ENCODE measurements at places on chromosomes 11 and 22.

- no peak for DNase-seq
Measured at GRCh38 chr11:80417681-80418080, 976.9 kb upstream of the TENM4 start.

GRCh38 chr11:106957030-106957482, 61.2 kb downstream of the GUCY1A2 start:
- no peak for DNase-seq

DNA sequence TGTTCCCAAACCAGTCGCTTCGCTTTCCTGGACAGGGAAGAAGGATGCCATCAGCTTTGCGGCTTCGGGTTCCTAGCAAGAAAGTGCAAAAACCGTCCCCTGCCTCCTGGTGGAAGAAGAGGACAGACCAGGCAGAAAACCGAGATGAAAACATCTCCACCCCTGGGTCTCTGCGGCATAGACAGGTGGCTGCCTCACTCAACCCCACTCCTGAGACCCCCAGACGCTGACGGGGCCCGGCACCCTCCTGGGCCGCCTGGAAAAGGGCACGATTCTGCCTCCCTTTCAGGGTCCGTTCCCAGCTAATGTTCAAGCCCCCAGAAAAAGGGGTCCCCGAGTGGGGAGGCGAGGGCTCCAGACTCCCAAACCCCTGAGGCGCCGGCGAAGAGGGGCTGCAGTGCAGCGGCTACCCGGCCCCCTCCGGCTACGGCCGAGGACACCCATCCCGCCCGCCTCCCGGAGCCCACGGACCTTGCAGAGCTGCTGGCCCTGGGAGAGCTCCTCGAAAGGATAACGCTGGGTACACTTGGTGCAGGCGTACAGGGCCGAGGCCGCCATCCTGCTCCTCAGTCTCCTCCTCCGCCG, 569 bp downstream of the FAM76B start:
- DNase-seq: no peak

DNA sequence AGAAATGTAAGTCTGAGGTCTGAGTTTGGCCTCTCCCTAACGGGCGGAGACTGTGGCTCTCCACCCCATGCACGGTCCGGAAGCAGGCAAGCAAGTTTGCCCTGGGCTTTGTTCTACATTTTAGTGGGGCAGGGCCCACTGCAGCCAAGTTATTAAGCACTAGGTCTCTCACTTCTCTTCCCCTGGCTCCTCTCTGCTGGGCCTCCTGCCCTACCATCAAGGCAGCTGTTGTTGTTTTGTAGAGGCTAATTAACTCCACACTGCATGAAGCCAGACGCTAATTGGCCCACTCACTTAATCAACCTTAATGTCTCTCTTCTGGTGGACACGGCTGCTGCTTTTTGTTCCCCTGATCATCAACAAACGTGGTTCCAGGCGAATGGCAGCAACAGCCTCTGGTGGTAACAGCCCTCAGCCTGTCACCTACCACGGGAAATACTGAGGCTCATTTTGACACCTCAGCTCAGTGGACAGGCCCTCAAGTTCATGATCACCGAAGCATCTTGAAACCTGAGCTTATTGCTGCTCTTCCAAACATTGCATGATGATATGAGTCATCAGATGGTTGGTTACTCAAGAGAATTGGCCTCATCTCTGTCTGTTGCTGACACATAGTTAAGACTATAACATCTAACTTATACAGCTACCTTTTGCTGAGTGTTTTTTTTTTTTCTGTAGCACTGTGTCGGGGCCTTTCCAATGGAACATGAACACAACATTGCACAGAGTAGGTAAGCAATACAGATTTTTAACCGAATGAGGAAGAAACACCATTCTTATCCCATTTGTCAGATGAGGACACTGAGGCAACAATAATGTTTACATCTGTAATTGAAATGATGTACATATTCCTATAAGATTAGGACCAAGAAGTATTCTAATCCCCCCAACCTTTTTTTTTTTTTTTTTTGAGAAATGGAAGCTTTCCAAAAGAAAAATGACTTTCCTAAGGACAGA, 20.8 kb upstream of the LMO2 start:
- no peak for DNase-seq

DNA sequence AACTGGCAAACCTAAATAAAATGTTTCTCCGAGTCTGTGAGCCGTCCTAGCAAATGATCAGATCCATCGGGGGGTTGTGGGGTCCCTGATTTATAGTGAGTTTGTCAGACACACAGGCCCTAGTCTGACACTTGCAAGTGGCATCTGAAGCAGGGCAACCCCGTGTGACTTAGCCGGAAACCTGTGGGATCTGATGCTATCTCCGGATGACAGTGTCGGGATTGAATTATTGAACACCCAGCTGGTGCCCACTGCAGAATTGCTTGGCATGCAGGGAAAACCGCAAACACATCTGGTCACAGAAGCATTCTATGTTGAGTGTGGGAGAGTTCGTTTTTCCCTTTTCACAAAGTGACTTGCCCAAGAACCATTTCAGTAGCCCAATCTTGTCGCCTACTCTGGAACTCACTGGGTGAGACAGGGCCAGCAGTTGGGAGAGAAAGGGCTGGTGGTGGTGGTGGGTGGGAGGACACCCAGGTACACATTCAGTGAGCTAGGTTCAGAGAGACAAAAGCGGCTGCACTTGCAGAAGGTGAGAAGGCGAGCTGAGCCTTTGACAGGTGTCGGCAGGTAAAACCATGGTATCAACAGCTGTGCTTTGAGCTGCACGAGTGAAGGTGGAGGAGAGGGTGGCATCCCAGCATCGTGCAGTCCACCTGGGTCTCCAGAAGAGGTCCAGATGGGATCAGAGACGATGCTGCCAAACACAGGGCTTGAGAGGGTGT, 33.7 kb upstream of the B3GAT1 start:
- DNase-seq: no peak

DNA sequence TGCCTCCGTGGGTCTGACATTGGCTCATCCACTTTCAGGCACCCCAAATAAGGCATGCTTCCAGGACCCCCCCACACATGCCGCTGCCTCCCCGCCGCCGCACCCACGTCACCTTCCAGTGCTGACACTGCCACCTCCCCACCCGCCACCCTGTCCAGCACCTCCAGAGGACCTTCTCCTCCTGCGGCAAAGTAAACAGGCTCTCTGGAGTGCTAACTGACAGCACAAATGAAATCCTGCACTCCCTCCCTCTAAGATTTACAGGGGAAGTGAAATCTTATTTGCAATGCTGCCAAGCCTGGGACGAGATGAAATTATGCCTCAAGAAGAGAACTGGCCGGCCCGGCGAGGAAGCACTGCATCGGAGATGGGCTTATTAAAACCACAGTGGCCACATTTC, 35.3 kb downstream of the MACROD1 start:
- no peak for DNase-seq

DNA sequence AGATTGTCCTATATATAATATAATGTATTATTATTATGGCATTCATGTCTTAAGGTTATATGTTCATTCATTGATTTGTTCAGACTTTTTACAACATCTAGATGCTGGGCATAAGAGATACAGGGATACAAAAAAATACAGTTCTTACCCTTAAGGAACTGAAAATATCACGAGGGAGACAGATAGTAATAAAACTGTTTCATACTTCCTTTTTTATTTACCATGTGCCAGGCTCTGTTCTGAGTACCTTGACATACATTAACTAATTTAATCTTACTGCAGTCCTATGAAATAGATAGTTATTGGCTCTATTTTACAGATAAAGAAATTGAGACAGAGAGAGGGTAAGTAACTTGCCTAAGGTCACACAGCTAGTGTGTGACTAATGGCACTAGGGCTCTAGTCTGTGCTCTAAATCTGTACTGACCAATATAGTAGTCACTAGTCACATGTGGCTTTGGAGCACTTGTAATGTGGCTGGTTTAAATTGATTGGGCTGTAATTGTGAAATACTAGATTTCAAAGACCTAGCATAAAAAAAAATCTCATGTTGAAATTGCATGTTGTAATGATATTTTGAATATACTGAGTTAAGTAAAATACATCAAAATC, 21.3 kb downstream of the TRIM44 start:
- DNase-seq: no peak

All from effector memory CD4-positive, alpha-beta T cell (primary cell).